Cardiac fibroblast (primary cell): ENCODE measurements at places on chromosomes 12 and 14.
A peak's percentile ranks its signal among the peaks of the same experiment; 100 is the strongest.

- DNase-seq, result no peak
Observed at GRCh38 chr12:14630793-14631192, 63.1 kb upstream of the PLBD1 start.

- no peak for DNase-seq
Observed at GRCh38 chr12:29026419-29026818, 122.7 kb upstream of the FAR2 start.

DNA sequence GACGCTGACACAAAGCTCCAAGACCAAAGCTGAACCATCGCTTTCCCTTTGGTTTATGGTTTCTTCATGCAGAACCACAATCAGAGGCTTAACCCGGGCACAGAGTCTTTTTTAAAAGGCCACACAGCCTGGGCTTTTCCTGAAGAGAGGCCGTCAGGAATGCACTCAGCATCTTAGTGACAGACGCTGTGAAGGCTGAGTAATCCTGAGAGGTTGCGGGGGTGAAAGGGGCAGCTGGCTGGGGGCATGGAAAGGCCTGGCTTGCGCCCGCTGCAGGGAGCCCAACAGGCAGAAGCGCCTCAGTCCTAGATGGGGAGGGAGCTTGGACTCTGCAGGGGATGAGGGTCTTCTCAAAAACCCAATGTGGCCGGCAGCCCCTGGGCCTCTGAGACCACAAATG lies 13.6 kb downstream of the CTDSP2 start:
- no peak for DNase-seq

DNA sequence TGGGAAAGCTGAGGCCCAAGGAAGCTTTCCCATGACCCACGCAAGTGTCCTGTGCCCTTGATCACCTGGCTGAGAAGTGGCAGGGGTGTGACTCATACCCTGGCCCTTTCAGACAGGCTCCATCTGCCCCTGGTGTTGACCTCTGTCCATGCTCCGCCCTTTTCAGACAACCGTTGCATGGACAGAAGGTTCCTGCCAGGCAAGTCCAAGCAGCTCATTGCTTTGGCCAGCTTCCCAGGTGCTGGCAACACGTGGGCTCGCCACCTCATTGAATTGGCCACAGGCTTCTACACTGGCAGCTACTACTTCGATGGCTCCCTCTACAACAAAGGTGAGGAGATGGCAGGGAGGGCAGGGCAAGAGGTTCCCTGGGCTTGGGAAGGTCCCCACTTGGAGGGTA lies 103.5 kb downstream of the WSCD2 start:
- DNase-seq, result no peak

DNA sequence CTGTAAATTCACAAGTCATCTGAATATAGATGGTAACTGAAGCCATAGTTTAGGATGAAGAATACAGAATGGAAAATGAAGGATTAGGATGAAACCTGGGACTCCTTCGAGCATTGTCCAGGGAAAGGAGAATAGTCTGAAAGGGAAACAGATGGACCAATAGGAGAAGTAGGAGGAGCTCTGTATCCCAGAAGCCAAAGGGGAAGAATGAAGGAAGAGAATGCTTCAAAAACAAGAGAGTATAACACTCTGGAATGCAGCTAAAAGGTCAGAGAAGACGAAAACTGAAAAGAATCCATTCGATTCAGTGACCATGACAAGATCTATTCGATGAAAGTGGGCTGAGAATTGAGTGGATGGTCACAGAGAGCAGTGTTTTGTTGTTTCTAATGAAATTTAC lies 1.0 kb downstream of the GMFB start:
- peak; percentile 67 for DNase-seq

DNA sequence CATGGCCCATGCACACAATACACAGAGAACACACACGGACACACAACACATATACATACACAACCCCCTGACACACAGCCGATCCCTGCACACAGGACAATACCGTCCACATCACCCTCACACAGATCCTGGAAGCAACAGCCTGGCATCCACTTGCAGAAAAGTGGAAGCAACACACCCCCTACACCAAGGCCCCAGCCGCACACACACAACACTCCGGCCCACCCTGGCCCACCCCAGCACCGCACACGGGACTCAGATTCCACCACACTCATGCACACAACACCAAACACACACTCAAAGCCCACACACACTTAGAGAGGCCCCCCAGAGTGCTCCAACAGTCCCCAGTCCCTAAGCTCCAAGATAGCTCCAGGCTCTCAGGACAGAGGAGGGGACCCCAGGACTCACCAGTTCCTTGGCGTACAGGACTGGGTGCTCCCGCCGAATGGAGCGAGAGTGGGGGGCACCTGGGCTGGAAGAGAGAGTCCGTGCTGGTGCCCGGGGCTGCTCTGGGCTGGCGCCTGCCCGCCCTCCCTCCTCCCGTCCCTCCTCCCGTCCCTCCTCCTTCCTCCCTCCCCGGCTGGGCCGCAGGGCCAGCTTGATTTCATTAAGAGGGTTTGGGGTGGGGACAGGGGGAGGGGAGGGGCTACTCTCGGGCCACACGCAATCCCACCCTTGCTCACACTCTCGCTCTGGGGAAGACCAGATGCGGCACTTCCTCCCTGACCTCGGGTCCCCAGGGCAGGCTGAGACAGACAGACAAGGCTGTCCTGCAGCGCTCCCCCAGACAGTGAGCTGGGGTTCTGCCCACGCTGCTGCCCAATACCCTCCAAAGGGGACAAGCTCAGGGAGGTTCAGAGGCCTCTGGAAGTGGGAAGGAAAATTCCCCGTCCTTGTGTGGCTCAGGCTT lies at the start of gene TMEM119:
TMEM119 (minus strand) TSS at position 526 of the 913 bp plus-strand sequence. CDS start 5,701 bp downstream, outside the sequence.
- DNase-seq, result no peak

GRCh38 chr14:51138404-51139103 lies 43.6 kb upstream of the TRIM9 start:
- no peak for DNase-seq

DNA sequence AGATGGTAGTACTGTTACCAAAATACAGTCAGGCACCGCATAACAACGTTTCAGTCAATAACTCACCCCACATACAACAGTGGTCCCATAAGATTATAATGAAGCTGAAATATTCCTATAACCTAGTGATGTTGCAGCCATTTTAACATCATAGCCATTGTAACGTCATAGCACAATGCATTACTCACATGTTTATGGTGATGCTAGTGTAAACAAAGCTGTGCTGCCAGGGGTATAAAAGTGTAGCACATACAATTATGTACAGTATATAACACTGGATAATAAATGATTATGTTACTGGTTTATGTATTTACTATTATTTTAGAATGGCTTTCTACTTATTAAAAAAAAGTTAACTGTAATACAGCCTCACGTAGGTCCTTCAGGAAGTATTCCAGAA lies 37.0 kb downstream of the GPR137C start:
- no peak for DNase-seq

DNA sequence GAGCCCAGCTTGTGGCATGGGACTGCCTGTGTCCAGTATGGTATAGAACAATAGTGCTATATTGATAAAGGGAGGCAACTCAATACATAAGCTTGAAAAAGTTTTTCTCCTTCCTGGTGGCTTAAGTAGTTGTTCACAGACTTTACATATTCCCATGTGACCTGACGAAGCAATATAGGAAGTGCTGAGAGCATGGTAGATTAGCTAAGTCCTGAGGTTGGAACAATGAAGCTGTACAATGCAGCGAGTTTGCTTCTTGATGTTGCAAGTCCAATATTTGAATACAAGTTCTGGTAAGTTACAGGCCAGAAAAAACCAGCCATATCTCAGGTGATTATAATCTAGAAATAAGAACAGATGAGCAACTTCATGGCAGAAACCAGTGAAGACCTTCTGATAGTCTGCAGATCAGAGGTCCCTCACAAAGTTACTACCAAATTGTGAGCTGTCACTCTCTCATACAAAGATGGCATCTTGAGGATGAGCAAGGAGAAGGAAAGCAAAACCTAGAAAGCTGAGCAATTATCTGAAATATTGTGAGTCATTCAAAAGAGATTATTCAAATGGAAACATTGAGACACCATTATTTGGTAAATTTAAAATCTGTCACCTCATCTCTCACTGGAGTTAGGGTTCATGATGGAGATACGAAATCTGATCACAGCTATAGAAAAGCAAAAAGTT lies 72.9 kb upstream of the BTG1 start:
- DNase-seq, result no peak
